ENCODE measurements at places on chromosomes 3 and 15. TPM values are rescaled to one million over a fixed set of nuclear protein-coding genes. Genes with fewer than 3 reads are reported as not detected.

MESP2 gene
- 0.42 TPM for total RNA-seq

- DNase-seq = no peak
These were observed 91.1 kb downstream of the TBL1XR1 start for GRCh38 chr3:177106184-177106583.

DNA sequence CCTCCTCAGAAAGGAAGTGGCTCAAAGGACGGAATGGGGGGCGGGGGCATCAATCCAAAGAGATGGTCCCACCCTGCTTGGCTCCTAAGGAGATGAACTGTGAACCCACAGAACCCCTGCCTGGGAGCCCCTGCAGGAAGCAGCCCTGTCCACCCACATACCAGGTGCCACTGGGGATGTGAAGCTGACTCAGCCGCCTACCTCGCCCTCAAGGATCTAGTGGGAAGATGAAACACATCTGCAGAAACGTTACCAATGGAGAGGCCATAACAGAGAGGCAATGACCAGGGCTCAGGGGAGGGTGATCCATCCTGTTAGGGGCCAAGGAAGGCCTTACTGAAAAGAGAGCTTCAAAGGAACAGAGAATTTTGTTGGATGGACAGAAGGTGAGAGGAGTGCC, 35.1 kb downstream of the EAF1 start:
- DNase-seq = no peak

- DNase-seq = peak; percentile 58
These were observed 14.1 kb upstream of the MYH15 start for GRCh38 chr3:108524537-108524936.

SLC2A2 gene
- total RNA-seq = not detected

GRCh38 chr3:11465744-11466616, 177.7 kb downstream of the VGLL4 start:
- peak; percentile 85 for DNase-seq

CCK gene
- not detected for total RNA-seq

DNA sequence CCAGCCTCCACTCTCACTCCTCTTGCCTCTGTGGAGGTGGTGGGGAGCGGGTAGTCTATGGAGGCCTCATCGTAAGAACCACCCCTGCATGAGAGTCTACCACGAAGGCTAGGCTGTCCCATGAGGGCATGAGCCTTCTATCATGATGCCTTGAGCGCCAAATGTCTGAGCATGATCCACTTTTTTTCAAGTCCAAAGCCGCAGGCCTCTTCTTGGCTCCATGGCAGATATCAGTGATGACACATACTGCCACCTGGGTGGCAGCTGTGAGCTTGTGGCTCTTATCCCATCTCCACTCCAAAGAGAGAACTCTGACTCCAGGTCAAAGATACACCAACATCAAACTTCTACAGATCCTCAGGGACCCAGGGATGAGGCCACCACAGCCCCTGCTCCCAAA, 13.5 kb downstream of the POC1A start:
- peak; percentile 81 for DNase-seq

RHCG gene
- not detected for total RNA-seq

- no peak for DNase-seq
These were observed 178.0 kb downstream of the NSMCE3 start for GRCh38 chr15:29091666-29092065.

GRCh38 chr15:90884719-90885431, 571 bp downstream of the FES start:
- DNase-seq = no peak

DNA sequence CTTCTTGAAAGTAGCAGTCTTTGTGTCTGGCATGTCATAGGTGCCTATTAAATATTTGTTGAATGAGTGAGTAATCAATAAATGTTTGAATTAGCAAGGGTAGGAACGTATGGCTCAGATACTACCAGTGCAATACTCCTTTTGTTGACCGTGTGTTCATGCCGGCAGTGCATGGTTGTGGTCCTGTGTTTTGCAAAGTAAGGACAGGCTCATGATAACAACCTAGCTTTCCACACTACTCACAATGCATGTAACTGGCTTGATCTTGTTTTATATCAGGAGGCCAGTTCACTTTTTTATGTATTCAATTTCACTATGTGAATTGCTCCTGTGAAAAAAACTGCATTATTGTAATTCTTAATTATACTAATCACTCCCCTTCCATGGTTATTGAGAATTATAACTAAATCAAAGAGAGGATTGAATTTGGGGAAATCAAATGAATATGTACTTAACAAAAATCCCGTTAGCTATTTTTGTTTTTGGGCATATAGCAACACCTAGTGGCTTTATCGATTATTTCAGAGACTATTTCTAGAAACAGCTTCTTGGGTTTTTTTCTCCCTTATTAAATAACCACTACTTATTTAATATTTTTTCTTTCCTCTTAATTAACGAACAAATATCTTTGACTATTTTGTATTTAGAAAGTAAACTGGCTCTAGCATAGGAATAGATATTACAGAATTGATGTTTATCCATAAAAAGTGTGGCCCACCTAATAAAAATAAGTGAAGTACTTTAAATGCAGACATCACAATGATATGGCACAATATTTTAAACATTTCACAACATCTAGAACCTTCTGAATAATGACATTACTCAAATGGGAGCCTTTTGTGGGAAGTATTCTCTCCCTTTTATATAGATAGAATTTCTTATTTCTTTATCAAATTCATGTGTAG, 218.5 kb downstream of the BBX start:
- peak; percentile 26 for DNase-seq

- peak; percentile 60 for DNase-seq
These were observed 44.8 kb upstream of the TLE3 start for GRCh38 chr15:70142322-70143191.

DNA sequence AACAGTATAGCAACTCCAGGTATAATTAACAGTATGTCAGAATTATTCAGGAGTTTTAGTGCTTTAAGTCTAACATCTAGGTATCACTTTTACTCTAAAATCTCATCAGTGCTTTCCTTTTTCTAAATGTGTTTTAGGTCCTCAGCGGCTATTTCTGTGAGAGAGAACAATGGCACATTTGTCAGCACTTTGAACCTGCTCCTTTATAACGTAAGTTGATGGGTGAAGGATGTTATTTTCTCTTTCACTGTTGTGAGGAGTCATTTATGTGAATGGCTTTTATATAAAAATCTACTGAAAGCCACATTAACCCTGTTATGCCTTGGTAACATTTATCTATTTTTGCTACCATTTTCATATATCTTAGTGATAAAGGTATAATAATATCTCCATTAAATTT, 22.8 kb downstream of the ZPLD1 start:
- DNase-seq = no peak

DNA sequence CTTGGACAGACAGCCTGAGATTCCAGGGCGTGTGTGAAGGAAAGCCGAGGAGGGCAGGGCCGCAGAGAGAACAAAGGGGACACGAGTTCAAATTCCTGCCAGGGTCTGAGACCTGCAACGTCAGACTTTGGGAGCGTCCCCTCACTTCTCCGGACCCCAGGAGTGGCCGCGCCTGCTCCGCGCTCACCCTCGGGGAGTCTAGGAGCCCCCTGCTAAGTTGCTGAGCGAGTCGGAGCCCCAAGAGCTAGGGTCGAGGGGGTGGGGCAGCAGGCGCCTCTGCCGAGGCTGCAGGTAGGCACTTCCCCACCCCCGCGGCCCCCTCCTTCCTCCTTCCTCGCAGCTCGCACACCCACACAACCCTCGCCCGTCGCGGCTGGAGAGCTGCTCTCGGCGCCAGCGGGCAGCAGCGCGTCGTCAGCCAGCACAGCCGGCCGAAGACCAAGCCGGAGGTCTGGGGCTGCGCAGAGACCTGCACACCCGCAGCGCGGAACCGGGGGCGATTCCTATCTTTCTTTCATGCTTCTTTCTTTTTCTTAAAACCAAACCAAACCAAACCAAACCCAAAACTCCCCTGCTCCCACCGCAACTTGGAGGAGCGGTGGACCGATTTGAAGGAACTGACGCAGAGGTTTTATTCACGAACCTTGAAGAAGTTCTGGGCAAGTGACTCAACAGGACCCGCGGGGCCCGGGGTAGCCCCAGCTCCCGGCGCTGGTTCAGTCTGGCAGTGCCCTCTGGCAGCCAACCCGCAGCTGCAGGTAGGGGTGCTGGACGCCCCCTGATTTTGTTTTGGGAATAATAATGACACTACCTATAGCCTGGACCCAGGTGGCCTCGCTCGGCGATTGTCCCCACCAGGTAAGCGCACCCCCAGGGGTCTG, at the start of gene ANKRD34C:
Gene ANKRD34C, plus strand, starts transcription at position 352 of the 881 bp plus-strand sequence. CDS start 10,563 bp downstream, outside the sequence.
- DNase-seq = no peak

- DNase-seq = no peak
These were observed 12.8 kb downstream of the CTNNB1 start for GRCh38 chr3:41212088-41212487.

DNA sequence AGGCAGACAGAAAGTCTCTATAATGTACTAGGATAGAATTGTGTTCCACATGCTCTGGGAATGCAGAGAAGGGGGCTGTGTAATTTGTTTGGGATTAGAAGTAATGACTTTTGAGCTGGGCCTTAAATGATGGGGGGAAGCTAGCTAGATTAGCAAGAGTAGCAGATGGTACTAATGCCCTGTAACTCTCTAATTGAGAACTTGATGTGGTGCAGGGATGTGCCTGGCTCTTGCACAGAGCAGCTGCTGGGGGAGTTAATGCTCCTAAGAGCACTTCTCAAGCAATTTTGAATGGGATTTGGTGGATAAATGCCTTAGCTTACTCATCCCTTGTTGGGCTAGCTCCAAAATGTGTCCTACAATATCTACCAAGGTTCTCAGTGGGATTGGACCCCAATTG, 12.4 kb upstream of the SYN2 start:
- no peak for DNase-seq

- no peak for DNase-seq
These were observed 2.5 kb downstream of the SERPINI1 start for GRCh38 chr3:167738037-167738436.

GRCh38 chr15:47691882-47692281, 25.4 kb upstream of the SEMA6D start:
- DNase-seq = no peak

ITIH4 gene
- total RNA-seq = 5.4 TPM

DNA sequence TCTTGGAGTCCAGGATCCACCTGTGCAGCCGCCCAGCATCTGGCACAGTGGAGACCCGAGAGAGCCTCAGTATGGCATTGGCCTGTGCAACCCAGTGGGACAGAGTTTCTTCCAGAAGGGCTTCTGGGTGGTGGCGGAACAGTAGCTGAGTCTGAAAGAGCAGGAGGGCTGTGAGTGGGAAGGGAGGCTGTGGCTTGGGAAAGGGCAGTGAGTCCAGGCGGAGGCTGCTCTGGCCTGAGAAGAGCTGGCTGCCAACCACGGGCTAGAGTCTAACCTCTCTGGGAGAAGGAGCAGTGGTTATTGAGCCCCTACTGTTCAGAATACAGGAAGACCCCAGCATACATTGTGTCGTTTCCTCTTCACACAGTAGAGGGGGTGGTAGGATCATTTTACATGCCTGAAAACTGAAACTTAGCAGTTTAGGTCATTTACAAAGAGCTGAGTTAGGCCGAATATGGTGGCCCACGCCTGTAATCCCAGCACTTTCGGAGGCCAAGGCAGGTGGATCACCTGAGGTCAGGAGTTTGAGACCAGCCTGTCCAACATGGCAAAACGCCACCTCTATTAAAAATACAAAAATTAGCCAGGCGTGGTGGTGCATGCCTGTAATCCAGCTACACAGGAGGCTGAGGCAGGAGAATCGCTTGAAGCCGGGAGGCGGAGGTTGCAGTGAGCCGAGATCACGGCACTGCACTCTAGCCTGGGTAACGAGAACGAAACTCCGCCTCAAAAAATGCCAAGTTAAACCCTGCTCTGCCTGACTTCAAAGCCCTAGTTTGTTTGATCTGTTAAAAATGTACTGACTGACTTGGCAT, 3.2 kb downstream of the AEN start:
- DNase-seq = no peak

DNA sequence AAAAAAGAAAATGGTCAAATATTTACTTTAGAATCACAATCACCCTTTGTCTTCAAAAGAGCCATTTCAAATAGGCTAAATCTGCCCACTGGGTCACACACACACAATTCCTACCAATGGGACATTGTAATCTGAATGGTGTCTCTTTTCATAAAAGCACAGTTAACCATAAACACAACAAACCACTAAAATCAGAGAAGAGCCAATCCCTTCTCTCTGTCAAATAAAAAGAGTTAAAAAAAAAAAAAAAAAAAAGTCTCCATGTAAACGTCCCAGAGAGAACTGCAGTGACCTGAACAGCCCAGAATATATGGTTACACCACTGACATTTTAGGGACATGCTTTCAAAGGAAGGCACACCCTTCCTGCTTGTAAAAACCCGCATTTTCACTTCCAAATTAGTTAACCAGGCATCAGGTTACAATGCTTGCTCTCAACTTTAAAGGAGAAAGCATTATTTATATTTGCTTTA, 63.7 kb downstream of the PRICKLE2 start:
- DNase-seq = no peak

DNA sequence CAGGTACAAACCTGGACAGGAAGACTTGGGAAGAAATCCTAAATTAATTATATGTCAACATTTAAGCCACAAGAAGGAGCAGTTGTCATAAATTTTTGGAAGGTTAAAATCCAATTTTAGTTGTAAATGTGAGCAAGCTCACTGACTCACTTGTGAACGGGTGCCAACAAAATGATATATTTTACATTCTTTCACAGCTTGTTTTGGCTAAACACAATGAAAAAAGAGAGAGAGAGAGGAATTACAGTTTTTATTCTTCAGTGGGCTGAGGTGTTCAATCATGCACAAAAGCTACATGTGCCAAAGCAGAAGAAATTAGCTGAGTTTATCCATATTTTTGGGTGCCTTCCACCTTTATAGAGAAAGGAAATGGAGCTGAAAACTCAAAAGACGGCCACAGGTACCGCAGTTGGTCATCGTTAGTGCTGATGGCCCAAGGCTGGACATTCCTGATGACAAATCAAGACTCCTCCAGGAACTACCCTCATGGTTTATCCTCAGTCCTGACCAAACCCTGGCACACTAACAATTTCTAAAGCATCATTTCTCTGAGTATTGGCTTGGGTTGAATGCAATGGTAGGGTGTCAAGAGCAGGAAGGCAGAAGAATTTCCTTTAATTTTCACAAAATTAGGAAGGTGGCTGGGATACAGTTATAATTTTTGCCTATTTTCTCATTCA, 37.6 kb upstream of the WNT5A start:
- DNase-seq = peak; percentile 32

HPS3 gene
- 22.0 TPM for total RNA-seq

TMEM202 gene
- total RNA-seq = not detected

DNA sequence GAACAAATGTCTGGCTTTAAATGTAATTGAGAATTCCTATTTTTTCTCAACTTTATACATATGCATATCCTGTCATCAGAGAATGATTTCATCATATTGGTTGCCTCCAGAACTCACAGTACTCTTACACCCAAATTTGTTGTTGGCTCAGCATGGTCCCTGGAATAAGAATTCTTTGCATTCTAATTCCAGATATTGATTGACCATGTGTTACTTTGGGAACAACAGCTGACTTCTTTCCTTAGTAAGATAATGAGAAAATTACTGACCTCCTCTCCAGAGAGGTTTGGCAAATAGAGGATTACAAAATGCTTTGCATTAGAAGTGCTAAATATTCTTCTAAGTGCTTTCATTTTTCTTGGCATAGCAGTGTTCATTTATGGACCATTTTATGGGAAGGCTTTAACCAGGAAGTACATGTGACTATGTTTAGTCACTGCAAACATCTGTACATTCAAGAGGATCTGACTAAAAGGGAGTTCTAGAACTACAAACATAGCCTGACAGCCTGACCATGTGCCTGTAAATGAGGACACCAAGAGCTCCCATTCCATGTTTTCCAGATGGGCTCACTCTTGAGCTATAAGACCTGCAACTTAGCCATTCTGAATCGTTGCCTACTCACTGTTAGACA, 391.6 kb upstream of the DPPA4 start:
- DNase-seq = no peak

FBXO40 gene
- 0.83 TPM for total RNA-seq
